Cardiac fibroblast (primary cell): ENCODE measurements at places on chromosomes 12 and 14.

- peak; percentile 49 for DNase-seq
Measured at GRCh38 chr12:78470354-78471195, 394.0 kb upstream of the SYT1 start.

GRCh38 chr14:60622210-60622916 is 26.9 kb downstream of the SIX1 start:
- DNase-seq: peak; percentile 33

DNA sequence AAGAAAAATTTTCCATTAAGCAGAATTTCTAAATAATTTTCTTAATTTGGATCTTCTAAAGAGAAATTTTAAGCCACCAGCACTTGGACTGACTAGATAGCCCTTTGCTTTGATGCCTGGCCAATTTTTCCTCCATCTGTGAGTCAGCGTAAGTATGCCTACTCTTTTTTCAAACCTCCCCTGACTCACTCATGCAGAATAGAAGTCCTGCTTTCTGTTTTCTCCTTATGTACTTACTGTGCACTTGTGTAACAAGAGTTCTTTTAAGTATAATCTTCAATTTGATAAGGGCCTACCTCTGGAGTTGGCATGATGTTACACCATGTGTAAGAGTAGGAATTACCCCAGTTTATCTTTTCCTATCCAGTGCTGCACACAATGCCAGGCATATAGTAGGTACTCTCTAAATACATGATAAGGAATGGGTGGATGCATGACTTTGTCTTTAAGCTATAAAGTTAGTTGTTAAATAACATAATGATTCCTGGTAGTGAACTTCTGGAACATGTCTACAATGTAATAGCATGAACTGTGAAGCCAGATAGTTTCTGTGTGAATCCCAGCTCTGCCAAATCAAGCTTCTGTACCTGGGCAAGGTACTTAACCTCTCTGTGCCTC is 329.6 kb downstream of the TMTC2 start:
- DNase-seq: peak; percentile 87

GRCh38 chr12:113757221-113758002 is 208.7 kb downstream of the RBM19 start:
- no peak for DNase-seq

GRCh38 chr12:70719071-70719470 is 81.8 kb upstream of the PTPRB start:
- DNase-seq: no peak

DNA sequence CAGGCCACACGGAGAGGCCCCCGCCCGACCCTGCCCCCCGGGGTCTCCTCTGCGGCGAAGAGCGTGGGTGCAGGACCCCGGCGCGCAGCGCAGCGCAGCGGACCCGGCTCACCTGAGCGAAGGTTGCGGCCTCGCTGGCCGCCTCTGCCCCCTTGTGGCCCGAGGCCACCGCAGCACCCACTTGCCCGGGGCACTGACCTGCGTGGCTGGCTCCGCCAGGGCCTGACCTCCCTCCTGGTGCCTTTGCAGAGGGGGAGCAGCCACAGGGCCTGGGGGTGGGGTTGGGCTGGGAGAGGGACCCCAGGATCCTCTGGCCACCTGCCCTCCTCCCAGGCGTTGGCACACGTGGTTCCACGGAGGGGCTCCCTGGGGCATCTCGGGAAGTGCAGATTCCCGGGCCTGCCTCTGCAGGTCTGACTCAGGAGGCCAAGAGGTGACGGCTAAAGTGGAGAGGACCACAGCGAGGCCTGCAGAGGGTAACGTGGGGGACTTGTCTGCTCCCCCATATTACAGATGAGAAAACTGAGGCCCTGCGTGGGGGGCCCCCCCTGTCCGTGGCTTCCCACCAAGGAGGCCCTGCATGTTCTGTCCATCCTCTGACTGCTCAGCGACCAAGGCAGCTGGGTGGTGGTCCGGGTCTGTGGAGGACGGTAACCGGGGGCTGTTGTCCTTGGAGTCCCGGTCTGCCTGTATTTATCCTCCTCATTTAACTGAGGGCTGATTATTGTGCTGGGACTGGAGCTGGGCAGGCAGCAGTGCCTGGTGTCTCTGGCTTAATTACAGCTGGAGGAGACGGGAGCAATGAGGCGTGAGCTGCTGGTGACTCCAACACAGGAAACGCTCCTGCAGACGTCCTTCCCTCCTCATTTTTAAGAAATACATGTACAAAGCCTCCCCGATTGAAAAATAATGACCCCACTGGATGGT is 67.9 kb upstream of the BEGAIN start:
- DNase-seq: no peak

DNA sequence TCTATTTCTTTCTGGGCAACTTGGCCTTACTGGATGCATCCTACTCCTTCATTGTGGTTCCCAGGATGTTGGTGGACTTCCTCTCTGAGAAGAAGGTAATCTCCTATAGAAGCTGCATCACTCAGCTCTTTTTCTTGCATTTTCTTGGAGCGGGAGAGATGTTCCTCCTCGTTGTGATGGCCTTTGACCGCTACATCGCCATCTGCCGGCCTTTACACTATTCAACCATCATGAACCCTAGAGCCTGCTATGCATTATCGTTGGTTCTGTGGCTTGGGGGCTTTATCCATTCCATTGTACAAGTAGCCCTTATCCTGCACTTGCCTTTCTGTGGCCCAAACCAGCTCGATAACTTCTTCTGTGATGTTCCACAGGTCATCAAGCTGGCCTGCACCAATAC is 5.3 kb downstream of the OR4N5 start:
- DNase-seq: no peak

DNA sequence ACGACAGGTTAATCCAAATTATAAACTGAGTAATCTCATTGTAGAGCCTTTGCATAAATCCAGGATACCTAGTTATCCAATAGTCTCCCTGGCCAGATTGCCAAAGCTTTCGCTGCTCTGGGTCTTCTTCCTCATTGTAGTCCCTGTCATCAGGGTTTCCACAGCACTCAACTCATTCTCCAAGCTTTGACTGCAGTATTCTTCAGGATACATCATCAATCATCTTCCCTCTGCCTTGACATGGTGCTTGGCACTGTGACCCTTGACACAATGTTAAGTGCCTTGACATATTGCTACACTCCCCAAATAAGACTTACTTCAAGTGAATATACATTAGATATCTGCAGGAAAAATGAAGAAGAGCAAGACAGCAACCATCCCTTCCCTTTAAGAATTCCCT is 60.1 kb upstream of the RESF1 start:
- no peak for DNase-seq

- DNase-seq: peak; percentile 64
Measured at GRCh38 chr12:42790761-42791151, 201.2 kb upstream of the PRICKLE1 start.

DNA sequence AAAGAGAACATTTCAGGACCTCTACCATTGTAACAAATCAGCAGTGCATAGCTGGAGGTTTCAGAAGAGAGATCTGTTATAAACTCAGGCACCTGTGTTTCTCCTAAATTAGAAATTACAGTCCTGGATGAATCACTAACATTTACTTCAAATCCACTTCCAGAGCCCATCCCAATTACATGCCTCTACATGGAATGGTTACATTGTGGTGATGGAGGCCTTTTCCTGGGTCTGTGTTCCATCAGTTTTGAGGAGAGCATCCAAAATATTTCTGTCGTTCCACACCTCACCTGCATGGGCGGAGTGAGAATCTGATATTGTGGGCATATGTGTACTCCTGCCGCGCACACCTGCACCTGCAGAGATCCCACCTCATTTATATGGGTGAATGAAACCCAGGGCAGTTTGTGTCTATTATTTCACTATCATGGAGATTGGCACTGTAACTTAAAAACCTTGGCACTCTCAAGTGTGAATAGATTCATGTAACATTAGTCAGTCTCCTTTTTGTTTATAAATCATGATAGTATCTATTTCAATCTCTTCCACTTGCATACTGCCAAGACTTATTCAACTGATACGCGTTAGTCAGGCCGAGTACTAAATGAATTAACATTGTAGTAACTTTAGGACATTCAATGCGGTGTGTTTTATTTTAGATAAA is 215.1 kb upstream of the FAR2 start:
- DNase-seq: no peak

- DNase-seq: no peak
Measured at GRCh38 chr12:8052679-8053078, 13.5 kb downstream of the C3AR1 start.

GRCh38 chr14:73895939-73896338 is 9.3 kb downstream of the ZNF410 start:
- DNase-seq: no peak

- DNase-seq: no peak
Measured at GRCh38 chr12:125983784-125984500, 918.7 kb downstream of the AACS start.

- DNase-seq: no peak
Measured at GRCh38 chr12:123900871-123901376, 71.7 kb downstream of the CCDC92 start.

DNA sequence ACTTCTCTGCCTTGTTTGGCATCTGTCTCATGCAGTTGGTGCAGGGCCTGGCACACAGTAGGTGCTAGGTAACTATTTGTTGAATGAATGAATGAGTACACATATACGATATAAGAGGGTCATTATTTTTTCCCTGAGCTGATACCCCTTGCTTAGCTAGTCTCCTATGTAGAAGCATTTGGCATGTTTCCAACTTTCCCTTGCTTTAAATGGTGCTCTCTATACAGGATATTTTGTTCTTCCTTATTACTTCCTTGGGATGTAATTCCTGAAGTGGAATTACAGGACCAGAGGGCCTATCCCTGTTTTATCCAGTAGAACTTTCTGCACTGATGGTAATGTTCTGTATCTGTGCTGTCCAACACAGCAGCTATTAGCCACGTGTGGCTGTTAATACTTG is 250.1 kb upstream of the PWP1 start:
- DNase-seq: no peak
